ENCODE measurements at places on chromosomes 6 and 20.

DNA sequence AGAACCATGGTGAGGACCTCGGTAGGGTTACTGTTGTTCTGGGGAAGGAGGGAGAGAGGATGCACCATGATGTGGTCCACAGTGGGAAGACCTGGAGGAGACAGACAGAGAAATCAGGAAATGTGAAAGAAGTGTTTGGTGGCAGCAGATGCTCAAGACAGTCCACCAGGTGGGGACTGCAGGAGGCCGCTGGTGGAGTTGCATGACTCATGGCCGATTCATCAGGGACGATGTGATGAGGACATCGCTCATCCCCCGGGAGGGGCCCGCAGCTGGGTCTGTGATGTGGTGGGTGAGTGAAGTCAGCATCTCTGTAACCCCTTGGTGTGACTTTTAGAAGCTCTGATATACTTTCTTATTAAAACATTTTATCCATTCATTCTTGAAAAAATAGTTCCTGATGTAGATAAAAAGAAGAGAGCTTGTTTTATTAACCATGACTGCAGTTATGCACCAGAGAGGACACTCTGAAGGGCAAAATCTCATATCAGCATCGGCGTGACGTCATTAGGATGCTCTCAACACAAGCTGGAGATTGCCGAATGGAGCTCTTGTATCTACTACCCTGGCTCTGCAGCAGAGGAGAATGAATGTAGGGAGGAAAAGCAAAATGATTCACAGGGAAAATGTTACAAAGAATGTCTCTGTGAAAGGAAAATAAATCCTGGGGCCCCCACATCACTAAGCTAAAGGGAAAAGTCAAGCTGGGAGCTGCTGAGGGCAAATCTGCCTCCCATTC, 71.2 kb downstream of the RAMACL start:
- no peak for DNase-seq

GRCh38 chr6:105526225-105526872, 123.5 kb upstream of the PREP start:
- no peak for DNase-seq

DNA sequence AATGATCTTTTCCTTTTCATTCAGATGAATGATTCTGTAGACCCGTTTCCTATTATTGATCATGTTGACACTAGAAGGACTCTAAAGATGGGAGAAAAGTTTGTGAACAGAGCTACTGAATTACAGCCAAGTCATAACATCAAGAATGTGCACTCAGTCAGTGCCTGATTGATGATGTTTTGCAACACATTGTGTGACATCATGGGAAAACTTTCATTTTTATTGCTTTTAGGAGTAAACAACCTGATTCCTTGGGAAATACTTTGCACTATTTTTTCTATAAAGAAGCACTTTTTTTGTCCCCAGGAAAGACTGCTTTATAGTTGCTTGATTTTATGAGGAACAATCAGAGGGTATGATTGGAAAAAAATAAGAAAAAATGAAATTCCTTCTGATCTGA, 383.8 kb upstream of the JAG1 start:
- DNase-seq: no peak

DNA sequence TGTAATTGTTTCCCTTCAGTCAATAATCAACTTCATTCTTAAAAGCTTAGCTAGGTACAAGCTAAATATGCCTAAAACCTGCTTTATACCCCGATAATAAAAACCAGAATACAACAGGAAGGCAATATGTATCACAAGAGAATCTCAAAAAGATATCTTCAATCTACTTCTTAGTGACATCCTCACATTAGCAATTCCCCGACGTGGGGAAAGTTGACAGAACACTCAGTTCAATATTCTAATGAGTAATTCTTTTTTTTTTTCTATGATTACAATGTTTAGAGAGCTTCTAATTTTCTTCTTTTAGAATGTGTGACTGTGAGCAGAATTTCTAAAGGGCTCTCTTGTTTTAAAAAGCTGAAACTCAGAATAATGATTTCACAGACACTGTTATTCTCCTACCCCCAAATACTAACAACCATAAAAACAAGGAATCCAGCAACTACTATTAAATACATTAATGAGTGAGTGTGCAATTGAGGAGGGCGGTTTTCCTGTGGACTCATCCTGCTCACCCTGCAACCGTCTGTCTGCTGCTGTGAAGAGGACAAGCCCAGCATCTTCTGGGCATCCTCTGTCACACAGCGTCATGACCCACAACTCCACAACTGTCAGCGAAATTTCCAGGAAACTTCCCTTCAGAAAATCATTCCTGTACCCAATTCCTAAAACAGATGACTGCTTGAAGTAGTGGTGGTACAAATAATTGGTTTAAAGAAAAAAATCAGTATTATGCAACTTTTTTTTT, 68.1 kb downstream of the DTNBP1 start:
- no peak for DNase-seq

- no peak for DNase-seq
Observed at GRCh38 chr6:167420858-167421766, 96.2 kb downstream of the TTLL2 start.
